ENCODE measurements at places on chromosomes 13 and 19.

GRCh38 chr19:12778017-12778904, 2.9 kb upstream of the HOOK2 start:
- DNase-seq = no peak

- DNase-seq = no peak
Observed at GRCh38 chr13:33106656-33107360, 90.6 kb downstream of the KL start.

DNA sequence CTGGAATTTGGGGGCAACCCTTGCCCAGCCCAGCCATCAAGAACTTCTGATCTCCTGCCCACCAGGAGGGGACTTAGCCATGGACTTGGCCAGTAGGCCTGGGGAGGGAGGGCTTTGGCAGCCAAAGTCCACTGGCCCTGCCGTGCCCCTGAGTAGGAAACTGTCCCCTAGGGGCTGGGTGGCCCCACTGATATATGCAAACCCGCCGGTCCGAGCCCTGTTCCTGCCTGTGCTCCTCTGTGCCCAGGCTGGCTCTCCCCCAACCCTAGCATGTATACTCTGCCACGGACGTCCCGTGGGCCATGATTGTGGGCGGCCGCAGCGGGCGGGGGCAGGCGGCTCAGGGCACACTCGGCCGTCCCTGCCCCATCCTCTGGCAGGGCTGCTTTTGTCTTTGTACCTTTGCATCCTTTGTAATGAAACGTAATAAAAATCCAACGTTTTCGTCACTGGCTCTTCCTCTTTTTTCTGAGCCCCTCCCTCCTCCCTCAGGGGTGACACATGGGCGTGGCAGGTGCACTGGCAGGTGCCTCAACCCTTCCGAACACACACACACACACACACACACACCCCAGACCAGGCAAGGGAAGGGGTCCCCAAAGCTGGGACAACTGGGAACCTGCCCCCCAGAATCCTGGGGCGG, 9.1 kb downstream of the COMP start:
- DNase-seq = no peak

GRCh38 chr13:32045537-32045936, 14.0 kb downstream of the FRY start:
- DNase-seq = no peak

DNA sequence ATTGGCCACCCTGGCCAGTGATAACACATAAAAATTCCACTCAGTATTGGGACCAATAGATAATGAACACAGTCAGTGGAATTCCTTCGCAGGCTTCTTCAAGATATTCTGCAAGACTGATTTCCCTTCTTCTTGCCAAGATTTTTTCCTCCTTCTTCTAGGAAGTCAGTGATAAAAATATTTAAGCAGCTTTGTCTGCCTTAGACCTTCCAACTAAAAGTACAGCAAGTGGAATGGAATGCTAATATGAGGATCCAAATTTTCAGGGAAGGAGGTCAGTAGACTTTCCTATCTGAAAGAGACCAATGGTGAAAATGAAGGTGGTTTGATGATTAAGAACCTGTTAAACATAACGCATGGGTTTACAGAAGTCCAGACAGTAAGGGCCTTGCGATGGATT, 9.6 kb downstream of the STARD13 start:
- no peak for DNase-seq

GRCh38 chr13:74184283-74184682, 50.1 kb upstream of the KLF12 start:
- no peak for DNase-seq

GRCh38 chr19:37997911-37998344, 90.9 kb downstream of the SIPA1L3 start:
- DNase-seq = no peak

- no peak for DNase-seq
Observed at GRCh38 chr13:46379611-46380010, 7.4 kb downstream of the RUBCNL start.

DNA sequence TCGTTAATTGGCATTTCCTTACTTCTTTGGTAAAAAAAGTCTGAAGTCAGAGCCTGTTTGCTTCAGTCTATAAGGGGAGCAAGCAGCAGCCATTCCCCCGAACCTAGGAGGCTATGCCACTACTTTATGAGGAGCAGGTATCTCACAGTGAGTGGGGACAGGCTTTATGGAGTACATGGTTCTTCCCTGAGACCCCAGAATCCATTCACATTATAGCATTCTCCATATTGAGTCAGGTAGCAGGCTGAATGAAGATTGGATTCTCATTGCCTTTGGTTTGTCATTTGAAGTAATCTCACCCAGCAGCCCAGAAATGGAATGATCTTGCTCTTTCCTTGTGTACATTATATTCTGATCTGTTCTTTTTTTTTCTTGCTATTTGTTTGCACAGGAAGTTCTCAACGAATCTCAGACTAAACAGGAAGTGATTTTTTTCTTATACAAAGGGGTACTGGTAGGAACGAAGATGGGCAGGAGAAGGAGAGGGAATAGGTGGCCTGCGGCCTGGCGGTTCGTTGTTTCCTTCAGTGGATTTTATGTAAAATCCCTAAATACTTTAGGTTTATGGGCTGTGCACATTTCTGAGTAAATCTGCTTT, 74.4 kb downstream of the ARHGAP35 start:
- DNase-seq = no peak

GRCh38 chr19:11105014-11105636, 15.9 kb downstream of the LDLR start:
- DNase-seq = no peak

- DNase-seq = no peak
Observed at GRCh38 chr13:89925107-89925506, 1422.4 kb upstream of the MIR17HG start.

DNA sequence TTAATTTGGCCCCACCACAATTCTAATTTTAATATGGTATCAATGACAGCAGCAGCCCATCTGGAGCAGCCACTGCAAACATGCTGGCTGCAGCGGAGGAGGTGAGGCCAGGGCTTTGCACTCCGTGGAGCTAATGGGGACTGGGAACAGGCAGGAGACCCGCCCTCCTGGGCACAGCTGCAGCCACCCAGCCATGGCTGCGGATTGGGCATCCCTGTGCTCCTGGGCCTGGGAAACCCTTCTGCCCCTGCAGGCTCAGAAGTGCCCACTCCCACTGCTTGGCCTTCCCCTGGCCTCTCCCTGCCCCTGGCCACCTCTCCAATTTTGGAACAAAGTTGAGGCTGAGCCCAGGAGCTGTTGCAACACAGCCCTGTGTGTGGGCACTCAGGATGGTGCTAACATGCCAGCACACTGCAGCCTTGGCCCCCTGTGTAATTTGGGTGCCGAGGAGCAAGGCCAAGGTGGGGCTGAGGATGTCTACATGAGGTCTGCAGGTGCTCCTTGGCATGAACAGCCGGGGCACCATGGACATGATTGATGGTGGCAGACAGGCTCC, 123.6 kb downstream of the PCDH9 start:
- no peak for DNase-seq

- no peak for DNase-seq
Observed at GRCh38 chr13:30615866-30616541, 1.7 kb upstream of the USPL1 start.

DNA sequence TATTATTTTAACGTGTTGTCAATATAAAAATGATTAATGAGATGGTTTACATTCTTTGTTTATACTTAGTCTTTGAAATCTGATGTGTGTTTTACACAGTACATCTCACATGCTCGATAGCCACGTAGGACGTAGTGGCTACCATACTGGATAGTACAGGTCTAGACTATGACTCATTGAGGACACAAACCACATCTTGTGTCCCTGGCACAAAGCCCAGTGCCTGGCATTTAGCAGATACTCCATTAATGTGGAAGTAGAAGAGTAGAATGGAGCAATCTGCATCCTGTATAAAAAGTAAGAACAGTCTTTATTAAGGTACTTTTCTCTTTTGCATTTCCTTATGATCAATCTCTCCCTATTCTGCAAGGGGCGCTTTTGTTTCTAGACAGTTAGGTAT, 49.0 kb upstream of the FRY start:
- DNase-seq = no peak

DNA sequence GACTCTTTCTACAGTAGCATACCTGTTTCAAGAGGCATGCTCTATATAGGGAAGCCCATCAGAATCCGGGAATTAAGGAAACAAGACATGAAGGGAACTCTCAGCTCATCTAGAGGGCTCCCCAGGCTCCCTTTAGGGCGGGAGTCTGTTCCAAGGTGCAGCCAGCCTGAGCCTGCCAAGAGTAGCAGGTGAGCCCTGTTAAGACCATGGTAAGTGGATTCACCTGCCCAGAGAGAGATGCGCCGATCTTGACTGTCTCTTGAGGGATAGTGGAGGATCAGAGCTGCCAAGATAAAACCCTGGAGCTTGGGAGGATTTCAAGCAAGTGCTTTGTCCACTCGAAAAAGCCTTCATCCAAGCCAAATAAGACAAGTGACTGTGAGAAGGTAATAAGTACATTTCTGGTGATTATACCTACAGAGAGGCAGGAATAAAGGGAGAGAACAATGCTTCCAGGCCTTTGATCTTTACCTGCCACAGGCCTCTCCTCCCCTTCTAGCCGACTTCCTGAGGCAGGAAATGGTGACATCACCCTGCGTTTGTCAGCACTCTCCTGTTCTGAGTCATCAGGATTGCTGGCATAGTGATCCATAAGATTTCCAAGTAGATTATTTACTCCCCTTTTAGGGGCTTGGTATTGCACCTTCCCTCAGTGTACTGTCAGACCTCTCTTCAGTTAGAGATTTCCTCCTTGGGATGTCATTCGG, 31.5 kb downstream of the KLF5 start:
- no peak for DNase-seq

DNA sequence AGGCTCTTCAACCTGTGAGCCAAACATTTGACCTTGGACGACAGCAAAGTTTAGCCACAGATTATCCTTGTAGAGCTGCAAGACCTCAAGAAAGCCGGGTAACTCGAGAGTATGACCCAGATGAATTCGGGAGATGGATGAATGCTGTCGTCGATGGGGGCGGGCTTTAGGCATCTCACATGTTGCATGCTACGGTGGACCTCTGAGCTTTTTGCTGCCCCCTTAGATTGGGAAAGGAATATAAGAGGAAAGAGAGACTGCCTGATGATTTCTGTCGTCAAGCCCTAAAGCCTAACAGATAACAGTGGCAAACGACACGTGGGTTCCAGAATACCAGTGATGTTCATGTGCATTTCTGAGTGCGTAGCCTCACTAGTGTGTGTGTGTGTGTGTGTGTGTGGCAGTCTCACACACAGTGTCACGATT, 730 bp upstream of the ABCC4 start:
- DNase-seq = no peak

- no peak for DNase-seq
Observed at GRCh38 chr13:31301119-31301518, 101.3 kb downstream of the B3GLCT start.

DNA sequence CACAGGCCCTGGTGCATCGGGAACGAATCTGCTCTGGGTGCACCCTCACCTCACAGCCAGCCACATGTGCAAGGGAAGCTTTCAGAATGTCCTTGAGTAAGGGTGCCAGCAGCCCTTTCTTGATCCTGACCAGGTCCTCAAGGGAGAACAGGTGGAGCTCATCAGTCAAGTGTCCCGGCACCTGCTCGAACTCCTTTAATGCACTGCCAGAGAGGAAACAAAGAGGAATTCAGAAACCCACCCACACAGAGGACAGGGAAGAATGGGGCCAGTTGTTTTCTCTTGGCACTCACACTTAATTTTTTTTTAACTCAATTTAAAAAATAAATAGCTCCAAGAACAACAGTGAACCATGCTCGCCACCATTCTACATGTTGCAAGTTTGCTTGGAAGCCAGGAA, 41.7 kb downstream of the RUBCNL start:
- DNase-seq = no peak

GRCh38 chr19:46659151-46660007, 1.6 kb downstream of the DACT3 start:
- DNase-seq = no peak

DNA sequence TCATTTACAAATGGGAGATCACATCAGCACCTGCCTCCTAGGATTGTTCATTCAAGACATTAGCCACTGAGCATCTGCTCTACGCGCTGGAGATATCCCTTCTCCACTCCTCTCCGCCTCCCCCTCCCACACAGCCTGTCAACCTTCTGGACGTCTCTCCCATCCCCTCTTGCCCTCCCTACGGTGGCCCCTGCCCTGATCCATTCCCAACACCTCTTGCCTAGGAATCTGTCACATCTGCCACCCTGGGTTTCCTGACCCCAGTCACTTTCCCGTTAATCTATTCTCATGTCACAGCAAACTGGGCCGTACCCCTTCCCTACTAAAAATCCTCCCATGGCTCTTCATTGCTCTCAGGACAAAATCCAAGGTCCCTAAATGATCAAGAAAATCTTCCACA, 10.3 kb downstream of the DYRK1B start:
- no peak for DNase-seq

DNA sequence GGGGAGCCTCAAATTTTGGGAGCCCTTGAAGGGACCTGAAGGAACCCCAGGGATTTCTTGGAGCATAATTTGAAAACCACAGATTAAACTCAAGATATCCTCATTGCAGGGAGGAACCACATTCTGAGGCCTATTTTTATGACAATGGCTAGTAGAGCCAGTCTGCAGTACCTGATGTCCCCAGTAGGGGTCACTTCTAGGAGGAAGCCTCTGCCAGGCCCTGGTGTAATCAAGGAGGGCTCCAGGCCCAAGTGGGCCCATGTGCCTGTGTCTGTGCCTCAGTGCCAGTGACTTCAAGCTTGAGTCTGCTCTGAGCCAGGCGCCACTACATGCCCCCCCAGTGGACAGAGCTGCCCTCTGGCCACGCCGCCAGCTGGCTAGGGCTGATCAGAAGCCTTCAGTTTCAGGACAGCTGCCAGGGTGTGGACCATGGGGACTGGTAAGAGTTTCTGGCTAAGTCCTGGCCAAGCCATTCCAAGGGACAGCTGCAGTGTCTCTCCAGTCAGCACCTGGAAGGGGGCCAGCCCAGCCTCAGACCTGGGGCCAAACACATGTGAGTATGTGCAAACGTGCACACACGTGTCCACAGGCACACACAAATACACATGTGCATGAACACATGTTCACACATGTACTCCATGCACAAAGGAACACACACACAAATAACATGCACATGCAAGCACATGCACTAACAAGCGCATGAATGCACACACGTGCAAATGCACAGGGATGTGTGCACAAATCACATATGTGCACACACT, 20.5 kb upstream of the SLC7A10 start:
- DNase-seq = no peak

DNA sequence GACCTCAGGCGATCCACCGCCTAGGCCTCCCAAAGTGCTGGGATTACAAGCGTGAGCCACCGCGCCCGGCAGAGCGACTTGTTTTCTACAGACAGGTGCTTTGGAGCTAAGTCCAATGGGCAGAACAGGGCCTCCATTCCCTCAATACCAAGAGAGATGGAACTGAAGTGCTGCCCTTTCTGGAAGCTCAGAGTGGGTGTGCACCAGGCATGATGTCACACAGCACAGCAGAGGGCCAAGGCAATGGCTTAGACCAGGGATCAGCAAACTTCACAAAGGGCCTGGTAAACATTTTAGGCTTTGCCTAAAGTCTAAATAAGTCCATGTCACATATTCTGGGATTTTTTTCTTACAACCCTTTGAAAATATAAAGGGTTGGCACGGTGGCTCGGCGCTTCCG, 21.3 kb downstream of the TLE6 start:
- DNase-seq = no peak

GRCh38 chr13:95684418-95684817, 7.5 kb downstream of the DNAJC3 start:
- no peak for DNase-seq

Data from stimulated activated CD4-positive, alpha-beta T cell treated with anti-CD3 and anti-CD28 coated beads, TNF-alpha, amount 100 ng/mL, for 1 hour (primary cell).